ENCODE measurements at places on chromosomes 3 and 15.
A peak's percentile ranks its signal among the peaks of the same experiment; 100 is the strongest.

DNA sequence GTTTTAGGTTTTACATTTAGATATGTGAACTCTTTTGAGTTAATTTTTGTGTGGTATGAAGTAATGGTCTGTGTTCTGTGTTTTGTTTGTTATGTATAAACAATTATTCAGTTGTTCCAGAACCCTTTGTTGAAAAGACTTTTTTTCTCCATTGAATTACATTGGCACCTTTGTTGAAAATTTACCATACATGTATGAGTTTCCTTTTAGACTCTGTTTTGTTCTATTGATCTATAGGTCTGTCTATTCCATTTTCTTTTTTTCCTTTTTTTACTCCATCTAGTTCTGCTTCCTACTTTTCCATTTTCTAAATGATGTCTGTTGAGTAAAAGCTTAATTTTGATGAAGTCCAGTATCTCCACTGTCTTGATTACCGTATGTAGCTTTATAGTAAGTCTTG lies 31.4 kb downstream of the ARIH2 start:
- DNase-seq = no peak

- no peak for DNase-seq
Measured at GRCh38 chr15:67776600-67776999, 48.7 kb upstream of the SKOR1 start.

DNA sequence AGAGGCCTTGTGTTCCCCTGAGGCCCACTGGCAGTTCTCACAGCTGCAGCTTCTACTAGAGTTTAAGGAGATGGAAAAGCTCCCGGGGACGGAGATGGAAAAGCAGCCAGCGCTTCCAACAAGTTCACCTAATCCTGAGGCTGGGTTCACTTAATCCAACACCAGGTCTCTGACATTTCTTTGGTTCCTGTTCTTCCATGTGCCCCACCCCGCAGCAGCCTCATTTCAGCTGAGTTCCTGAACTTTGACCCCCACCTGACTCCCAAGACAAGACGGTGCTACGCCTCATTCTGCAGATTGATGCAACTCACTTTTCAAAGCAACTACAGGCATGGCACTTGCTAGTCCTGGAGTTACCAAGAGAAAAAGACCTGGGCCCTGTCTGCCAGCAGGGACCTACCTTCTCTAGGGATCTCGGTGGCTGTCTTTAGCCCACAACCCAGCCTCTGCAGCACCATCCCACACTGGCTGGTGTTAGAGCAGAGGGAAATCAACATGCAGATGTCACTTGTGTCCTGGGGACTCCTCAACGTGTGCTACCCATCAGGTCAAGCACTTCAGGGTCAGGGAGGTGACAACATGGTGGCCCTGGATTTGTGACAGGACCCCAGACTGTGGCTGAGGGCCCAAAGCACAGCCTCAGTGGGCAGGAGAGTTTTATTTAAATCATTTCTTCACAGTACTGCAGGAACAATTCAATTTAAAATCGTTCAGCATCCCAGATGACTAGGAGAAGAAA lies 406.1 kb downstream of the VPS13C start:
- DNase-seq = no peak

GRCh38 chr15:46312133-46312740 lies 677.4 kb downstream of the SQOR start:
- DNase-seq = peak; percentile 84

DNA sequence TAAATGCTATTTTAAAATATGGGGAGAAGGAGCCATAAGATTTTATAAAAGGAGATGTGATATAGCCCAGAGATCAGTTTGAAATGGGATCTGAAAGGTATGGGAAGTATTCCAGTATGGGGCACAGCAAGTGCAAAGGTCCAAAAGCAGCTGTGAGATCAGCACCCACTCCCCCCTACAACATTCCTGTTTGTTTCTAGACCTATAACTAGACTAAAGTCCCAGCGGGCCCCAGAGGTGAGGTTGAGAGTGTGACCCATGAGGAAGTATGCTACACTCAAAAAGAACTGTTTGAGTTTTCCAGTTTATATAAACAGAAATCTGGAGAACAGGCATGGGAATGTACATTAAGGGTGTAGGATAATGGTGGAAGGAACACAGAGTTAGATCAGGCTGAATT lies 152.5 kb downstream of the TBC1D5 start:
- DNase-seq = no peak

DNA sequence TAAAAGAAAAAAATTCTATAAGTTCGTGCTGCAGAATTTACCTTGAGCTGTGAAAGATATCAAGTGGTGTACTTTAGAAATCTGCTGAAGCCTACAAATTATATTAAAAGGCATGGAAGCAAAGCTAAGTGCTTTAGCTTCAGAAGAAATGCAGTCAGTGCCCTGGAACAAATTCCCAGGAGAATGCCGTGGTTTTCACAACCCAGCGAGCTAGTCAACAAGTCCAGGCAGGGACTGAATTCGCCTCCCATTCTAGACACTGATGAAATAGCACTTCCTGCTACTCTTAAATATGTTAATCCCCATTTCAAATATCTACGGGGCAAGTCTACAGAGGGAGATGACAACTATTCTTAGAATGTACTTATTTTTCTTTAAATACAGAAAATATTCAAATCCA lies 326.4 kb upstream of the IGF1R start:
- no peak for DNase-seq

- no peak for DNase-seq
Measured at GRCh38 chr3:190384309-190384756, 3.6 kb upstream of the CLDN16 start.
